ENCODE measurements at places on chromosomes 12 and 14.

DNA sequence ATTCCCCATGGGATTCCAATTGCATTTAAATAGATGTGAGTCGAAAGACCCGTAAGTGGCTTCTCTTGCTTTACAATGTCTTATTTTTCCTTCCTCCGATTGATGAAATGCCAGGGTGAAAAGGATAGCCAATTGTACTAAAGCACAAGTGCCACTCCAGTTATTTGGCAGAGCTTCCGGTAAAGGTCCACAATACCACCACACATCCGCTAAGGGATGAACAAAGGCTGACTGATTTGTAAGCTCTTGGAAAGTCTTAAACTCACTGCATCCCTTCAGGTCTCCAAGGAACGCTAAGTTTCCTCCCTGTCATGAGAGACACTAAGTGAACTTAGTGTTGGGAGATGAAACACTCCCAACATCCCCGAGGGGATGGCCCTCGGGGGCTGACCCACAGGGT is 21.2 kb upstream of the RNASE1 start:
- DNase-seq, result no peak

DNA sequence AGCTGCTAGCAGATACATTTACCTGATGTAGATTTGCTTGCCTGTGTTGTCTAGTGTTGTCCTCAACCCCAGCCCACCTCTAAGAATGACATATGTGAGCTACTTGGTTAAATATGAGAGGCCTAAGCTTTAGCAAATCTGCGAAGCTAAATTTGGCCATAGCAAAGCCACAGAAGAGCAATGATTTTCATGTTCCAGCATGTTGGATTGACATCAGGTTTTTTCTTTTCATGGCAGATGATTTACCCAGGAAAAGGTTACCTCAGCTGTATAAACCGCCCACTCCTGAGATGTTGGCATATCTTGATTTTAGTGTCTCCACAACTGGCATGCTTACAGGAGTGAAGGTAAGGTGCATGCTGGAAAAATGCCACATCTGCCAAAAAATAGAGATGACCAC is 36.4 kb upstream of the ATF1 start:
- DNase-seq, result no peak

DNA sequence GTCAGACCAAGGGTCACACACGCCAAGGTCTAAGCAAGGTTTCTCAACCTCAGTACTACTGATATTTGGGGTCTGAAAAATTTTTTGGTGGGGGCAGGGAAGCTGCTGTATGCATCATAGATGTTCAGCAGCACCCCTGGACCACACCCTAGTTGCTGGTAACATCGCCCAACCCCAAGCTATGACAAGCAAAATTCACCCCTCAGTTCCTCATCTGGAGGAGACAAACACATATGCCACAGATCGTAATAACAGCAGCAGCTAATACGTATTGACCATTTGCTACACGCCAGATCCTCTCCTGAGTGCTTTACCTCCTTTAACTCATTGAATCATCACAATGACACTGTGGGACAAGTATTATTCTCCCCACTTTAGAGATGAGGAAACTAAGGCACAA is 46.4 kb downstream of the ACTN1 start:
- DNase-seq, result no peak

DNA sequence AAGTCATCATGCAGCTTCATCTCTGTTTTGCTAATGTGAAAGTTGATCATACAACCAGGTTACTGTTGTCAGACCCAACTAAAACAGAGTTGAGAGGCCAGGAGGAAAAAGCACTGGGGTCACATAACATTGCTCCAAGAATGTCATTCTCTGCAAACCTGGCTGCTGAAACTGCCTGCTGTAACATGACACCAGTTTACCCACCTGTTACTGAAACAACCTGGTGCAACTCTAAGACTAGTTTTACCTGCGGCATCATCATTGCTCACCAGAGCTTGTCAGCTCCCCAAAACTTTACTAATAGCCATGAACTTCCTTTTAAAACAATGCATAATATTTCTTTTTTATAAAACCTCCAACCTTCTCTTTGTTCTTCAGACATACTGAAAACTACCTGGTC is 30.7 kb upstream of the DEGS2 start:
- no peak for DNase-seq

GRCh38 chr12:103181366-103182152 is 224.1 kb downstream of the ASCL1 start:
- DNase-seq, result no peak

- no peak for DNase-seq
Measured at GRCh38 chr14:61659582-61659981, 35.7 kb upstream of the HIF1A start.

DNA sequence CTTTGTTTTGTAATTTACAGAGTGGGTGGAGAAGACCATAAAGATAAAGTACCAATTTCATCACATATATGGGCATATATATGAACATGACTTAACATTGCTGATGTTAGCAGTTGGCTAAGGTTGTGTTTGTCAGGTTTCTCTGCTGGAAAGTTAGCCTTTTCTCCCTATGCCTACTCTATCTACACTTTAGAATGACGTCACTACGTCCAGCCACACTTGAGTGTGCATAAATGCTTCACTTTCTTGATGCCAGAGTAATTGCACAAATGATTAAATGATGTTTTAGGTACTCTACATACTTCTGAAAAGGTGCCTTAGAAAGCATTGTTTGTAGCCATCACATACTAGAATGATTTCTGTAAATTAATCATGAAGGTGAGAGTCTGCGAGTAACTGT is 759.2 kb upstream of the MGAT4C start:
- DNase-seq, result no peak

- no peak for DNase-seq
Measured at GRCh38 chr12:94255428-94255827, 107.1 kb downstream of the PLXNC1 start.

DNA sequence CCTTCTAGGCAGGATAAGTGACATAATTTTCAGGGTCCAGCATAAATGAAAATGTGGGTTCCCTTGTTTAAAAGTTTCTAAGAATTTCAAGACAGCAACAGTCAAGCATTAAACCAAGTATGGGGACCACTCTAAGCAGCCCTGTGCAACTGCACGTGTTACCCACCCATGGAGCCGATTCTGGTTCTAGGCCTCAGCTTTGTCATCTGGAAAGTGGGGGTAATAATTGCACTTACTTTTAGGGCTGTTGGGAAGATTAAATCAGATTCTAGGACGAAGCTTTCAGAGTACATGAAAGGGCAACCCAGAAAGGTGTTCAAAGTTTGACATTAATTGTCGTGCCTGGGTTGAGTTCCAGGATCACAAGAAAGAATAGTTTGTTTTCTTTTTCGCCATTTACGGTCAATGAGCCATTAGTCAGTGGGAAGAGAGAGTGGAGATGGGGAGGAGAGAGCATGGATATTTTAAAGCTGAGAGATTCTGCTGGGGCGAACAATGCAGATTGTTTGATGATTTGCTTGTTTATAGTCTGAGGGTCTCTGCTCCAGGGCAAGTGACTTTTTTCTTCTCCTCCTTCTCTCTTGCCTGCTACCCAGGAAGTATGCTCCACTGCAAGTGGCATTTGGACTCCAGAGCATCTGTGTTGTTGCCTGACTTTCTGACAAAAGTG is 10.7 kb upstream of the PPFIBP1 start:
- no peak for DNase-seq

DNA sequence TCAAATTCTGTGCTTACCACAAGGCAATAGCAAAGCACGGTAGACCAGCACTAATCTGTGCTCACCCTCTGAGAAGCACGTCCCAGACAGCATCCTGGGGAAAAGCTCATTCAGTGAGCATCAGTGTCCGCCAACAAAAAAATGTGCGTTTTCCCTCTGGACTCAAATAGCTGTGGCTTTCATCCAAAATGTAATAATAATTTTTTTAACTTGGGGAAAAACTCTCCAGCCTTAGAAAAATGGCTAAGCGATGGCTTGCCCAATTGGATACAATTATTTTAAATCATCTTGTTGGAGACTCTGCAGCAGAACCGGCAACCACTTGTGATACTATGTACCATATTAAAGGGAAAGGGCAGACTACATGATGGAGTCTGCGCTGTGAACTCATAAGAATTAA is 1.1 kb upstream of the KRT77 start:
- no peak for DNase-seq

GRCh38 chr12:114767906-114768722 is 84.1 kb upstream of the TBX3 start:
- no peak for DNase-seq

- no peak for DNase-seq
Measured at GRCh38 chr12:132467511-132467910, 22.4 kb upstream of the FBRSL1 start.

DNA sequence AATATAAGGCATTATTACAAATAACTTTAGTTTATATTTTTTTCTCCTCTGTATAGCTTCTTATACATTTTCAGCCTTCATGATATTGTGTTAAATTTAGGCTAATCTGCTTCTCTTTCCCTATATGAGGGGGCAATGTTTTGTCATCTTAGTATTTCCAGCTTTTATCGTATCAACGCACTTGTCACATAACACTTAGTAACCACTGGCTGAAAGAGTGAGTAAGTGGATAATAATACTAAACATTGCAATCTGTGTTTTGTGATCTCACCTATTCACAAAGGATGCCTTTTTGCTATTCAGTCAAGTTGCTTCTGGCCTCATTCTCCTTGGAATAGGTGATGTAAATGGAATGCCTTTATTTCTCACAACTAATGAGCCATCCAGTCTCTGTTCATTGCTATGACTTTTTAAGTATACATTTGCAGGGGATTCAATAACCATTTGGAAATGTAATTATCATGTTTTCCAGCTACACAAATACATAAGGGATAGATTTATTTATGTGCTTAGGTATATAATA is 260.9 kb downstream of the BMP4 start:
- DNase-seq, result no peak

- DNase-seq, result no peak
Measured at GRCh38 chr12:51118706-51119105, 35.3 kb upstream of the CSRNP2 start.

- DNase-seq, result no peak
Measured at GRCh38 chr12:101243074-101243473, 33.0 kb upstream of the SLC5A8 start.

DNA sequence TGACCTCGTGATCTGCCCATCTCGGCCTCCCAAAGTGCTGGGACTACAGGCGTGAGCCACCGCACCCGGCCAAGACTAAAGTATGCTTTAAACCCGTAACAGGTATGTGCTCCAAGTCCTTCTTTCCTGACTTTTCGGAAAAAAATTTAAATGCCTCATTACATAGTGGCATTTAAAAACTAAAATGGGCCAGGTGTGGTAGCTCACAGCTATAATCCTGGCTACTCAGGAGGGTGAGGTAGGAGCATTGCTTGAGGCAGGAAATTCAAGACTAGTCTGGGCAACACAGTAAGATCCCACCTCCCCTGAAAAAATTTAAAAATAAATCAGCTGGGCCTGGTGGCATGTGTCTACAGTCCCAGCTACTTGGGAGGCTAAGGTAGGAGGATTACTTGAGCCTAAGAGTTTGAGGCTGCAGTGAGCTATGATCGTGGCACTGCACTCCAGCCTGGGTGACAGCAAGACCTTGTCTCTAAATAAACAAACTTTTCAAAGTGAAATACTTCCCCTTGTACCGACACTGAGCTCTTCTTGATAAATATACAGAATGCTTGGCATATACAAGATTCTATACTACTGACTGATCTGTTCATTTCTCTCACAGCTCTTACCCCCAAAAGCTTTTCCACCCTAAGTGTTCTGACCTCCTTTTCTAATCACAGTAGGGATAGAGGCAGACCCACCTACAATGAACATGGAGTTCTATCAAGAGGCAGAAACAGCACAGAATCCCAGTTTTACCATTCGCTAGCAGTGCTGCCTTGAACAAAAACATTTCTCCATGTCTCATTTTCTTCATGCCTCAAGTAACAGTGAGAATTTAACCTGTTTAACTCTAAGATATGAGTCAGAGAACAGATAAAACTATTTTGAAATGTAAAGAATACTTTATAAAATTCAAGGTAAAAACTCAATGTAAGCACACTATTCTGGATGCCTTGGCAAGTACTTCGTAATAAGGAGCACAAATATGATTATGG is 7.9 kb downstream of the PPP4R3A start:
- no peak for DNase-seq

GRCh38 chr14:98782062-98782461 is 489.9 kb downstream of the BCL11B start:
- DNase-seq, result no peak

- DNase-seq, result no peak
Measured at GRCh38 chr14:39841088-39841487, 408.9 kb upstream of the FBXO33 start.

DNA sequence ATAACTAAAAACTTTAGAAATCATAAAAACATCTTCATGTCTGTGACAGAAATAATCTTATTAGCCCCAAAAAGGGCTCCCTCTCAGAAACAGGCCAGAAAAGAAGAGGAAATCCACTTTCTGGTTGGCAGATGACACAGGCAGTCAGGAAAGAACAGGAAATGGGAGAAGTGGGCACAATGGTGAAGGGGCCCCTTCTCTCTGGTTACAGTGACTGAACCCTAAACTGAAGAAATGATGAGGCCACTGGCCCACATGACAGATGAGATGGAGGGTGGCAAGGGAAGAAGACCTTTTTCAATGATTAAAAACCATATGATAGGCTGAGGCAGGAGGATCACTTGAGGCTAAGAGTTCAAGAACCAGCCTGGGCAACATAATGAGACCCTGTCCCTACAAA is 21.1 kb downstream of the TCTN1 start:
- no peak for DNase-seq

DNA sequence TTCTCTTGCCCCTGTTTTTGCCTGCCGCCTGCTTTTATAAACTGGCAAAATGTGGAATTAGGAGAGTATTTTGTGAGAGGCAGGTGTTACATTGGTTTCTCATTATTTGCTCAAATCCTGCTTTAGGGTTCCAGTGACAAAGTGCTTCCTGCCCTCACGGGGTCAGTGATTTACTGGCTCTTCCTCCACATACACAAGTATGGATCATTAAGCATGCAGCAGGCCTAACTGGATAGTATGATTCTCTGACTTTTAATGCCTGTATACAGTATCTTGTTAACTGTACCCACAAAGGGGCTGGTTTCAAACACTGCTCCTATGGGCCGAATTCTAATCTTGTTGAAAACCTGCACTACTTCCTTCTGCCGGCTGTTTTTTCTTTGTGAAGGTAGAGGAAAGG is 63.2 kb downstream of the PTCSC3 start:
- DNase-seq, result no peak

DNA sequence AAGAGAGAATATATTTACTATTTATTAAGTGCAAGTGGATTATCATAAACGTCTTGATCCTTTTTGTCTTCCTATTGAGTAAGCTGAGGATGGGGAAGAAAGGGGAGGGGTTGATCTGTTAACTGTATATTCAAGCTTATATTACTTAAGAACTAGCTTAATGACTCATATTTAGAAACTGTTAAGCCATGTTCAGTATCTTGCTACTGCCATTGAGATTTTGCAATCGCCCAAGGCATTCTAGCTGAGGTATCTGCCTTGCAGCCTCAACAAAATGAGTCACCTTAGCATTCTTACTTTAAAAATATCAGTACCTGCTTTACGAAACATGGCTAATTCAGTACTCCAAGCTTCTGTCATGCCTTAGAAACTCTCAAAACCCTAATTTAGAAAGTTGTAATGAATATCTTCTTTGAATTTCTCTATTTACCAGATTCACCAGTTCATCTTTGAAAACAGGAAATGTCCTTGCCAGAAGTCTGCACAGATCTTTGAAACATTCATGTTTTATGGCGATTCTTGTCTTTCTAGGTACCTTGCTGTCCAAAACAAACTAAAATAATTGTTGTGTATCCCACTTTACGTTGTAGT is 76.1 kb downstream of the ALG10B start:
- no peak for DNase-seq

- DNase-seq, result no peak
Measured at GRCh38 chr12:6432991-6433390, 11.8 kb upstream of the CD27 start.
